ENCODE measurements at places on chromosomes 5 and 9. TPM values are rescaled to one million over a fixed set of nuclear protein-coding genes. Genes with fewer than 3 reads are reported as not detected.

The DMGDH gene
- 1.2 TPM for total RNA-seq

- H3K36me3 ChIP-seq, result no peaks in the 10 kb centered on the region
- no peak for DNase-seq
- no peak overlapping the region for H3K4me3 ChIP-seq
These were observed 194 bp upstream of the RXFP3 start for GRCh38 chr5:33936004-33936380.

GRCh38 chr9:134789168-134789567 lies 91.4 kb upstream of the FCN2 start:
- no peaks in the 10 kb centered on the region for H3K36me3 ChIP-seq
- no peaks in the 10 kb centered on the region for H3K27me3 ChIP-seq
- no peak overlapping the region for H3K4me3 ChIP-seq
- no peaks in the 10 kb centered on the region for H3K4me1 ChIP-seq

DNA sequence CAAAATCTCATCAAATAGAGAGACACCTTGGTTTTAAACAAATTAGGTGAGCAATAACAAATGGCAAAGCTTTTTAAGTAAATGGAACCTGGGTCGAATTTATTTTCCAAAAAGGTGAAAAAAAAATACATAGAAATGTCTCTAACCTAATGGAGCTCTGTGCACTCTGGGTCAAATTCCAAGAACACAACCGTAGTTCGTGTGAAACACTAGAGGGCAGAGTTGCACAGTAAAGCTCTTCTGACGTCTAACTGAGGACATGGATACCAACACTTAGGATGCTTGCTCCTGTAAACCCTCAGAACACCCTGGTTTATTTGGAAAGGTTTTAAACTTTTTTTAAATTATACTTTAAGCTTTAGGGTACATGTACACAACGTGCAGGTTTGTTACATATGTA lies 18.9 kb downstream of the MARCHF11 start:
- DNase-seq, result peak; percentile 52
- H3K4me3 ChIP-seq, result no peak overlapping the region
- no peaks in the 10 kb centered on the region for H3K27me3 ChIP-seq
- H3K27ac ChIP-seq, result no peak overlapping the region
- H3K36me3 ChIP-seq, result no peaks in the 10 kb centered on the region
- H3K4me1 ChIP-seq, result no peaks in the 10 kb centered on the region

- peaks cover 2% of the 10 kb centered on the region for H3K36me3 ChIP-seq
- H3K27me3 ChIP-seq, result no peaks in the 10 kb centered on the region
- H3K4me3 ChIP-seq, result no peak overlapping the region
- no peak overlapping the region for H3K27ac ChIP-seq
- DNase-seq, result no peak
These were observed 16.2 kb downstream of the QSOX2 start for GRCh38 chr9:136229096-136230065.

The SAXO1 gene
- 0.30 TPM for total RNA-seq

DNA sequence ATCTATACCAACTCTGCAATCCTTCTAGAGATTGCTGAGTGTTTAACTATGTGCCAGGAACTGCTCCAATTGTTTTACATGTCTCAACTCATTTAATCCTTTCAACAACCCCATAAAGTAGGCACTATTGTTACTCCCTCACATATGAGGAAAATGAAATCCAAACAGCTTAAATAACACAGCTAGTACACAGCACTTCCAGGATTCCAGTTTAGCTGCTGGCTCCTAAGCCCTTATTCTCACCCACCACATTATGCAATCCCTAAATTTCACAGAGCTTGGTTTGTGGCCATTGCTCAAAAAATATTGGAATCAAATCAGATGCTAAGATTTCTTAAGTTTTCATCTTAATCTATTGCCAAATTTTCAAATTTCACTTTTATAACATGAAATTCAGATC lies 84.9 kb downstream of the PRELID2 start:
- no peaks in the 10 kb centered on the region for H3K4me1 ChIP-seq
- DNase-seq, result no peak
- no peaks in the 10 kb centered on the region for H3K27me3 ChIP-seq
- H3K4me3 ChIP-seq, result no peak overlapping the region
- no peak overlapping the region for H3K27ac ChIP-seq

GRCh38 chr5:180461303-180461702 lies 32.9 kb upstream of the CNOT6 start:
- no peak overlapping the region for H3K27ac ChIP-seq
- no peak for DNase-seq

DNA sequence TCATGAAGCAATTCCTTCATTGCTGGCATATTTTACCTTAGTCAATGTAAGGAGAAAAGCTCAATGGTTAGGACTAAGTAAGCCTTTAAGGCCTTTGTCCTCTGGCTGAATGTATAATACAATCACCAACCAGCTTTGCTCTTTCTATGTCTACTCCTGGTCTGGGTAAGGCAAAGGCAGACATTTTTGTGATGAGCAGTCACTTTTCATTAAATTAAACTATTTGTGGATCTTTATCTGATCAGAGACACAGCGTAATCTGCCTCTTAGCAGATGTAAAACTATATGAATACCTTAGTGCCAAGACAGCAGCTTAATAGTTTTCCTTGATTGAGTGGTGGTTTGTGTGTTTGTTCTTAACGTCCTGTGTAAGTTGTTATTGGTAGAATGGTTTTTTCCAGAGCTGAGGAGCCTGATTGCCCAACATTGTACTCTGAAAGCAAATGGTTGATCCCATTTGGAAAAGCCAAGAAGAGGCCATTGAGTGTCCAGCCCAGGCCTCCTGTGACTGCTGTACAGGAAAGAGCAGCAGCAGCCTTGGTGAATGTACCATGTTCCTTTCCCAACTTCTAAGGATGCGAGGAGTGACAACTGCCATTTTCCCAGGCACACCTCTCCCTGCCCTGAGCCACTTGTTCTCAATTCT lies 16.5 kb upstream of the CXXC5 start:
- peaks cover 21% of the 10 kb centered on the region for H3K4me1 ChIP-seq
- peaks cover 37% of the 10 kb centered on the region for H3K36me3 ChIP-seq
- no peak overlapping the region for H3K4me3 ChIP-seq
- DNase-seq, result no peak
- H3K27me3 ChIP-seq, result no peaks in the 10 kb centered on the region

- H3K27me3 ChIP-seq, result peaks cover 1% of the 10 kb centered on the region
- H3K4me1 ChIP-seq, result no peaks in the 10 kb centered on the region
- H3K27ac ChIP-seq, result no peak overlapping the region
These were observed 24.8 kb upstream of the DENND1A start for GRCh38 chr9:123954518-123955280.

DNA sequence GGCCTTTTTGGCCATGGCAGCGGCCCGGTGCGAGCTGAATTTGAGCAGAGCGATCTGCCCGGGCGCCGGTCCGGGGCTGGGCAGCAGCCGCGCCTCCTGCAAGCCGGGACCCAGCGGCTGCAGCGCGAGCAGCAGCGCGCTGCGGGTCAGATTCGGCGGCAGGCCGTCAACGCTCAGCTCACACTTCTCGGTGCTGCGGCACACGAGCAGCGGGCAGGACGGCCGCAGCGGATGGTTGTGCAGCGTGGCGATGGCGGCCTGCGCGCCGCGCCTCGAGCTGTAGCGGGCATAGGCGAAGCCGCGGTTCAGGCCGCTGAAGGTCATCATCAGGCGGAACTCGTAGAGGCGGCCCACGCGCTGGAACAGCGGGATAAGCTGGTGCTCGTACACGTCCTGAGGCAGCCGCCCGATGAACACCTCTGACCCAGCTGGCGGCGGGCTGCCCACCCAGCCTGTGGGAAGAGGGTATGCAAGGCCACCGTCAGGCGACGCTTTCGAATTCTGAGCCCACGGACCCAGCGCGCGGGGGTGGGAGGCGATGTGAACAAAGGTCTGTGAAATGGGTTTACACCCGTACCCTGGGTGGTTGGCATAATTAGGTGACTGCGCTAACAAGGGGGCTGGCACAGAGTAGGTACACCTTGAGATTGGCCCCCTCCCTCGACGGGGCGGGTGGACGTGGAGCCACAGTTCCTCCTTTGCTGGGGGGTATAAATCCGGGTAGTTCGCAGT lies 755 bp downstream of the DND1 start:
- DNase-seq, result no peak
- no peak overlapping the region for H3K27ac ChIP-seq
- peaks cover 72% of the 10 kb centered on the region for H3K36me3 ChIP-seq
- H3K4me1 ChIP-seq, result no peaks in the 10 kb centered on the region
- H3K27me3 ChIP-seq, result no peaks in the 10 kb centered on the region

GRCh38 chr5:65482296-65482735 lies 596 bp upstream of the ADAMTS6 start:
- peak overlapping the region; percentile 89 for H3K4me3 ChIP-seq
- peak; percentile 21 for DNase-seq
- peaks cover 35% of the 10 kb centered on the region for H3K4me1 ChIP-seq
- peak overlapping the region; percentile 23 for H3K27ac ChIP-seq

DNA sequence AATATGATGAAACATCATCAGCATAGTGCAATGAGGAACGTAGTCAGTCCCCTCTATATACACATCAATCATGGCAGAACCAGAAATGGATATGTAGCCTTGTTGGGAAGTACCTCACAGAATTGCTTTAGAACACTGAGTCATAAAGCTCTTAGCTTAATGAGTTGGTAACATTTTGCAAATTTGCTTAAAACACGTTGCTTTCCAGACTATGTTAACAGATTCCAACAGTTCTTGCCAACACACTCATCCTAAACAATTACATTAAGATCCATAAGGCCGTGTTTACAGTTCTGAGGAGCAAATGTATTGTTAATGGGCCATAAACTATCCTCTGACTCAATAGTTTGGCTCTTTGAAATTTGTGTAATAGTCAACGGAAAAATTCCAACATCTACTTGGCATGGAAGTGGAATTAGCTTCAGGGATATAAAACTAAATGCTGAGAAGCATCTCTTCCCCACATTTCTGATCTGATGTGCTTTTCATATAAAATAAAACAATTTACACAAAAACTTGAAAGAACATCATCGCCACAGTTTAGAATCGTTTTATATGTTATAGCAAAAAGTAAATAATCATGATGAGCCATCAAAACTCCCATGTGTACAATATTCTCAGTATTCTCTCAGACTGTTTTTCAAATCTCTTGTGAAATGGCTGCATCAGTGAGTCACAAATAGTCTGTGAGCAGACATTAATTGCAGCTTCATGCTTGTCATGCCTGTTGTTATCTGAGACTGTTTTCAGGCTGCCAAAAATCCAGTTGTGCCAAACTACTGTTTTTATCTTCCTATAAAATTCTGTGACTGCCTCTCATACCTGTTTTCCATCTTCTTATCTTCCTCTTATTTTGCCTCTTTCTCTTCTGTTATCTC lies 291.9 kb downstream of the COX7C start:
- no peaks in the 10 kb centered on the region for H3K36me3 ChIP-seq
- H3K27ac ChIP-seq, result no peak overlapping the region
- H3K27me3 ChIP-seq, result peaks cover 12% of the 10 kb centered on the region
- no peak overlapping the region for H3K4me3 ChIP-seq
- no peaks in the 10 kb centered on the region for H3K4me1 ChIP-seq

The SPATA31A3 gene
- total RNA-seq, result not detected

The XPA gene
- 22.2 TPM for total RNA-seq

GRCh38 chr5:154189256-154189818 lies 1.2 kb upstream of the GALNT10 start:
- no peak overlapping the region for H3K27ac ChIP-seq
- H3K4me1 ChIP-seq, result peaks cover 35% of the 10 kb centered on the region
- H3K27me3 ChIP-seq, result no peaks in the 10 kb centered on the region
- peak overlapping the region; percentile 85 for H3K4me3 ChIP-seq

The GABRB2 gene
- total RNA-seq, result not detected

- no peak overlapping the region for H3K27ac ChIP-seq
- H3K27me3 ChIP-seq, result peaks cover 5% of the 10 kb centered on the region
- H3K4me3 ChIP-seq, result no peak overlapping the region
These were observed 5.9 kb upstream of the GAS1 start for GRCh38 chr9:86953181-86953580.

The LCN12 gene
- total RNA-seq, result 1.4 TPM

- H3K4me3 ChIP-seq, result no peak overlapping the region
- DNase-seq, result no peak
- H3K27ac ChIP-seq, result no peak overlapping the region
- no peaks in the 10 kb centered on the region for H3K4me1 ChIP-seq
These were observed 242.3 kb downstream of the CAAP1 start for GRCh38 chr9:26650325-26650724.

DNA sequence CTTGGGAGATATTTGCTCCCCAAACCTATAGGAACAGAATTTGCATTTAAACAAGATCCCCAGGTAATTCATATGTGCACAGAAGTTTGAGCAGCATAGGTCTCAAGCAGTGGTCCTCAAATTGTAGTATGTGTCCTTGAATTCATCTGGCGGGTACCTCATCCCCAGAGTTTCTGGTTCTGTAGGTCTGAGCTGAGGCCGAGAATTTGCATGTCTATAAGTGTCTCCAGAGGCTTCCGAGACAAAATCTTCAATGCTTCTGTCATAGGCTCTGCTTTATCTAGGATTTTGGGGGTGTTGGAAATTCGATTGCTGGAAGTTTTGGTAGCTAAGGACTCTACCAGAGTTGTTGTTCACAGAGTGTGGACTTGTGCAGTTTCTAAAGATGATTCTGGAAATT lies 38.6 kb downstream of the MAT2B start:
- H3K27ac ChIP-seq, result no peak overlapping the region
- H3K27me3 ChIP-seq, result peaks cover 7% of the 10 kb centered on the region
- no peak overlapping the region for H3K4me3 ChIP-seq
- H3K36me3 ChIP-seq, result no peaks in the 10 kb centered on the region

DNA sequence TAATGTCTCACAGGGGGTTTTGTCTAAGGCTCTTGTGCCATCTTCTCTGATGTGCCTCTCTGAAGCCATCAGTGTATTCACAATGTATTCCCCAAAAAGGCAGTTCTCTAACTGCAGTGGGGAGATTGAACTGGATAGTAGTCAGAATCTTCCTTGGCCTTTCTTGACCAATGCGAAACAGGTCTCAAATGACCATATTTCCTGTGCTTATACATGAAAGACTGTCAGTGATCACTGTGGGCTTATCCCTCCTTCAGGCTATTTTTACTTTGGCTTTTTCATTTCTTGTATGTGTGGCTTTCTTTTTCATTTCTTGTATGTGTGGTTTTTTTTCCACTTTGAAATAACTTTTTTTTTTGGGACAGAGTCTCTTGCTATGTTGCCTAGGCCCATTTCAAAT lies 19.7 kb downstream of the HMGXB3 start:
- no peak for DNase-seq
- no peak overlapping the region for H3K27ac ChIP-seq
- no peaks in the 10 kb centered on the region for H3K4me1 ChIP-seq
- H3K27me3 ChIP-seq, result no peaks in the 10 kb centered on the region
- no peak overlapping the region for H3K4me3 ChIP-seq

The TRPM3 gene
- total RNA-seq, result not detected

DNA sequence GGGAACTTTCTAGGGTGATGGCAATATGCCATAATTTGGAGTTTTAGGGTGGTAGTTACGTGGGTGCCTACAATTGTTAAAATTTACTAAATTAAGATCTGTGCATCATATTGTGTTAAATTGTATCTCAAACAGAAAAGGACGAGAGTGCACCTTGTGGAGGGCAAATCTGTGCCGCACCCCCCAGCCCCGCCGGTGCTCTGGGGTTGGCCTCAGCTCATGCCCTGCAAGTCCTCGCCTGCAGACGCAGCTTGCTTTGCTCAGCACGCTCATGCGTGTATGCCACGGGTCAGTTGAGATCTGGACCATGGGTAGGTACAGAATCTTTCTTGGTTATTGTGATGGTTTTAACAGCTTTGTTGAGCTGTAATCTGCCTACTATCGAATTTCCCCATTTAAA lies 33.7 kb upstream of the FCN1 start:
- no peak overlapping the region for H3K4me3 ChIP-seq
- no peak overlapping the region for H3K27ac ChIP-seq
- H3K36me3 ChIP-seq, result no peaks in the 10 kb centered on the region
- H3K27me3 ChIP-seq, result no peaks in the 10 kb centered on the region
- DNase-seq, result no peak
